ENCODE measurements at places on chromosomes 12 and 14.

GRCh38 chr14:84064316-84065125, 1465.4 kb upstream of the FLRT2 start:
- no peak for DNase-seq

GRCh38 chr14:106051796-106052195, 525.4 kb downstream of the TMEM121 start:
- no peak for DNase-seq

DNA sequence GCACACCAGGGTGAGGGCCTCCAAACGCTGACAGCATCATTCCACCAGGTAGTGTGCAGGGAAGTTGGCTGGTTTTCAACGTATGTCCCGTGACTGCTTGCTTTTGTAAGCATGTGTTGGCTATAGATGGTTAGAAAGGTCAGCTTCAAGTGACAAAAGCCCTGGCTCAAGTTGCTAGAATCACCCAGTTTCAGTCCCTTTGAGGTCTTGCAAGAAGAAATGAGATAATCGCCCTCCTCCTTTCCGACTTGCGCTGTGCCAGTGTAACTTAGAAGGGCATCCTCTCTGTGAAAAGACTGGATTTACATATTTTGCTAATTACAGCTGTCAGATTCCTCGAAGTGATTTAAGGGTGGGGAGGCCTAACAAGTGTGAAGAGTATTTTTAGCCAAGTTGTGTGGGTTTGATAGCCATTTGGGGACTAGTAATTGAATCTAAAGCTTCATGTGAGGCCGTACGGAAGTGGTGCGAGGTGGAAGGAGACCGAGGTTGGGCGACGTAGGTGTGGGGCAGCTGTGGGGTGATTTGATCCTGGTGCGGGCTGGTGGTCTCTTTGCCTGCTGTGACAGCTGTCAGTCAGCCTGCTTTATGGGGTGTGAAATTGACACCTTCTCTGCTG, 94.7 kb downstream of the CHST11 start:
- DNase-seq: no peak

DNA sequence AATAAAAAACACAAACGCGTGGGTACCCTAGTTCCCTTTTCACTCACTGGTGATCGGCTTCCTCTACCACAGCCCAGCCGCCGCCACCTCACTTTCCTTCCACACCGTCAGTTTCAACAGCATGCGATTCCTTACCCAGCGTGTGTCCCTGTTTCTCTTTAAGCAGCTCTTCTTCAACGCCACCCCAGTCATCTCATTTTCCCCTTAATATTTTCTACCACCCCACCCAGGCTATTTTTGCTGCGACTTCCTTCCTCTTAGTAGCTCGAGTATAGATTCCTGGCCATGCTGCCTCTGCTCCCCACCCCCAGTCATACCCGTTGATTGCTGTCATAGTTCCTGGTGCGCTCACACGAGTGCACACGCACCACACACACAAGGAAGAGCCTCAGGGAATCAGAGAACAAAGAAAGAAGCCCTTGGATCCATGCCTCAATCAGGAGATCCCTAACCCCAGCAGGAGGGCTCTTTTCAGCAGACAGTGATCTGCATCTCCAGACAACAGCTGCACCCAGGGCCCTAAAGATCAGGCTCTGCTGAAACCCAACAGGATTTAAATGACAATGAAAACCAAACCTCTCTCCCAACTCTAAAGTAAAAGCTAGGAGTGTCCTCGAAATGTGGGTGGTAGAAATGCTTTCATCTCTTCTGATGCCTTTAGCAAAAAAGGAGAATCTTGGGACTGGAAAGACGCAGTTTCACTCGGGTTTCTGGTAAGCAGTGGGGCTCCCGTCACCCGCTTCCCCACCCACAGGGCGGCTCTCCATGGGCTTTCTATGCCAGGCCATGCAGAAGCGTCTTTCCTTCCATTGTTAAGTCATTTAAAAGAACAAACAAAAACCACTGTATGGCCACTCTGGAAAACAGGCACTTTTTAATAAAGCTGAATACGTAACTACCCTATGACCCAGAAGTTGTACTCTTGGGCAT, 23.8 kb downstream of the VPS37B start:
- DNase-seq: peak; percentile 43

DNA sequence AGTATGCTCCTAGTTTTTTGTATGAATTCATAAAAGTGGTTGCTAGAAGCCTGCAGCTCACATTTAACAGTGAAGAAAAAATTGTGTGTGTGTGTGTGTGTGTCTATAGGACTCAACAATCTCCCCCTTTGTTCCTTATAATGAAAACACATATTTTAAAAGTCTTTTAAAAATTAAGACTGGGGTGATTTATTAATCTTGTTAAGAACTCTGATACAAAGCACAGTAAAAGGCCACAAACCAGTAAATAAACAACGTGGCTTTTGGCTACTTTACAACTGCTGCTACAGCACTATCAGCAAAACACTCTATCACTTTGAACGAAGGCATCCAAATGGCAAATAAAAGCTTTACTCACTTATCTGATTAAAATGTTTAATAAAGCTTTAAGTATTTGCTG, 594 bp upstream of the VCPKMT start:
- DNase-seq: no peak
